Stimulated activated CD4-positive, alpha-beta T cell treated with anti-CD3 and anti-CD28 coated beads, Interleukin-12 subunit alpha, Interleukin-12 subunit beta, amount 100 ng/mL, for 4 hours (primary cell): ENCODE measurements at places on chromosomes 2 and 18.
A peak's percentile ranks its signal among the peaks of the same experiment; 100 is the strongest.

- no peak for DNase-seq
Measured at GRCh38 chr2:162243294-162243693, at the start of gene FAP. Gene FAP (minus strand): TSS chr2:162243445. CDS start chr2:162243327, 118 bp downstream.

DNA sequence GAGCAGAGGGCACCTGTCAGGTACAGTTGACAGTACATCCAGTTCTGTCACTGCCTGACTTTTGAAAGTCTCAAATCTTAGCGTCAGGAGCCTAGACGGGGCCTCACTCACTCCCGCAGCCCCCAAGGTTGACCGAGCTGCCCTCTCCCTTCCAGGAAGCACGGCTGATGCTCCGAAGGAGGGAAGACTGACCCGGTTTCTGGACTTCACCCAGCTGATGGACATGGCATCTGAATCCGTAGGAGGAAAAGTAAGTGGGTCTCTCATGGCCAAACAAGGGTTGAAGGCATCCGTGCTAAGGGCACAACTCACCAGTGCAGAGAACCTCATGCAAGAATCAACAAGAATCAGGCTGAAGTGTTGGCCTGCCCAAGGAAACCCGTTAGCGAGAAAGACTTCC is 12.9 kb downstream of the ALLC start:
- DNase-seq: no peak

GRCh38 chr2:159792599-159792998 is 5.4 kb downstream of the CD302 start:
- no peak for DNase-seq

DNA sequence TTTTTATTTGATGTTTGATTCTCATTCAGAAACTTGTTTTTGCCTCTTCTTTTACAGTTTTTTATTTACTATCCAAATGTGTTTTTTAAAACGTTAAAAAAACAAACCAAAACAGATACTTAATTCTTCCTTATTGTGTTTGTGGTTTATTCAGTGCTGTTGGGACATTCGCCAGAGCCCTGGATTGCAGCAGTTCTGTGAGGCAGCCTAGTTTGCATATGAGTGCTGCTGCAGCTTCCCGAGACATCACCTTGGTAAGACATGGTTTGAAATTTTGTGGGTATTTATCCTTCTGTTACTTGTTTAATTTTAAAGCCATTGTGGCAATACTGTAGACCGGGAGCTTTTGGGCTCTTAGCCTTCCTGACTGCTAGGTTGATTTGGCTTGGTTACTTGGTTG is 91.2 kb downstream of the MTA3 start:
- no peak for DNase-seq

GRCh38 chr2:181305301-181306123 is 151.7 kb upstream of the ITGA4 start:
- DNase-seq: no peak

DNA sequence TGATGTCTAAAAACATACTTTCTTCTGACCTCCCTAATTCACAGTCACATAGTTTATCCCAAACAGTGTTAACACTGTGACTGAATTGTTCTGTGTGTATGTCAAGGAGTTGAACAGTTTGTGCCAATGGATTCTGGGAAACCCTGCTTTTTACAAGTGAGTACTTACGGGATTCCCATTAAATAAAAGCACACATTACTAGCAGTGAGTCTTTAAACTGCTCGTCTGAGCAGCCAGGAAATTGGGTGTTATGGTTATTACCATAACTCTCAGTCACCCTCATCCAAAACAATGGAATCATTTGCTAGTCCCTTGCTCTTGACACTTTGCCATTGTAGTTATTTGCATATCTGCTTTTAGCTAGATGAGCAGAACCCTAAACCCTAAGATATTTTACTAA is 209.1 kb downstream of the ZNF385B start:
- DNase-seq: no peak

GRCh38 chr2:71949537-71949798 is 198.2 kb downstream of the CYP26B1 start:
- no peak for DNase-seq

DNA sequence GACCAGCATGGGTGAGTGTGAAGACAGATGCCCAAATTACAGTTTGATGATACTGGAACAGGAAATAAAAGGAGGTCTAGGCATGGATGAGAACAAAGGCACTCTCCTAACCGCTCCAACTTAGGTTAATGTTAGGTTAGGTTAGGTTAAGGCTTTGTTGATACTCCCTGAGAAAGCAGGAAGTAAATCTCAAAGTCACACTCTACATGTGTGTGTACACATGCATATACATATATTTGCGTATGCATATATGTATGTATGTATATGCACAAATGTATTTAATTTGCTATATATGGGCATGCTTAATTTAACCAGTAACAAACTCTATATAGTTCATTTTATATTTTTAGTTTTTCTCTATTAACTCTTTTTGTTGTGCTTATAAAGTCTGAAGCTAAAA is 139.3 kb downstream of the UPP2 start:
- no peak for DNase-seq

DNA sequence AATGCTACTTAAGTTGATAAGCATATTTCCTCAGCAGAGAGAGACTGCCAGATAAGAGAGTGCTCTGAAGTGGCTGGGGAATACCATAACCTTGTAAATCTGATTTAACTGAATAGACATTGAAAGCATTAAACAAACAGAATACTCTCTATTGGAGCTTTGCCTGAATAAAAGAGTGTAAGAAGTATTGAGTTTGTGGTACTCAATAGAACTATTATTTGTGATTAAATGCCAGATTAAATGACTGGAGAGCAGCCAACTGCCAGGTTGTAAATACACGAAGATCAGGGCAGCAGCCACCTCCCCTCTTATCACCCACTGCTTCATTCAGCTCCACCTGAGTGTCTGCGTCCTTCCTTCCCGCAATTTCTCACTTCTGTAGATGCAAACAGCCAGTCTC is 373.6 kb downstream of the DCDC2C start:
- no peak for DNase-seq

DNA sequence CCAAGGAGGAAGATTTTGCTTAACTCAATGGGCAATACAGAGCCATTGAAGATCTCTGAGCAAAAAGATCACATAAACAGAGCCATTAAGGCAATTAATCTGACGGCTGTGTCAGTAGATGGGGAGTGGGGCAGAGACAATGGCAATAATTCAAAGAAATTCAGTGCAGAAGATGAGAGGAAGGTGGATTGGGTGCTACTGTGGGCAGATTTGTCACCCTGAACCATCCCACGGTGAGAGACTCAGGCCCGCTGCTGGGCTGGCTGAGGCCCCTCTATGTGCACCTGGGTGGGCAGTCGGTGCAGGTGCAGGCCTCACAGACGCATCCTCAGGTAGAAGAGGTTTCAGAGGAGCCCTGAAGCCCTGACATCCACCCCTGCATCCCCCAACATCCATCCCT is 458.6 kb downstream of the EIPR1 start:
- no peak for DNase-seq

GRCh38 chr2:48531141-48531648 is 1.2 kb downstream of the STON1 start:
- no peak for DNase-seq

DNA sequence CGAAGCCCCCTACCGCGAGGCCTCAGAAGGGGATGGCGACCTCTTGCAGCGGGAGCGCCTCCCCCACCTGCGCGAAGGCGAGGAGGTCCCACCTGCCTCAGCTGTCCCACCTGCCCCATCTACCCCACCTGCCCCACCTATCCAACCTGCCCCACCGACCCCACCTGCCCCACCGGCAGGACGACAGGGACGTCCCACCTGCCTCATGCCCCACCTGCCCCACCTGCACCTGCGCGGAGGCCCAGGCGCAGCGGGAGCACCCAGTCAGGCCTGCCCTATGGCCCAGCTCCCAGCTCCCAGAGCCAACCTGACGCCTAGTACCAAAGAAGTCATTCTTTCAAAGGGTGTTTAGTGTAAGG is 489.1 kb upstream of the SMIM21 start:
- DNase-seq: no peak

- no peak for DNase-seq
Measured at GRCh38 chr2:129408570-129408969, 570.9 kb upstream of the RAB6C start.

GRCh38 chr18:44837482-44838180 is 156.9 kb downstream of the SETBP1 start:
- no peak for DNase-seq

DNA sequence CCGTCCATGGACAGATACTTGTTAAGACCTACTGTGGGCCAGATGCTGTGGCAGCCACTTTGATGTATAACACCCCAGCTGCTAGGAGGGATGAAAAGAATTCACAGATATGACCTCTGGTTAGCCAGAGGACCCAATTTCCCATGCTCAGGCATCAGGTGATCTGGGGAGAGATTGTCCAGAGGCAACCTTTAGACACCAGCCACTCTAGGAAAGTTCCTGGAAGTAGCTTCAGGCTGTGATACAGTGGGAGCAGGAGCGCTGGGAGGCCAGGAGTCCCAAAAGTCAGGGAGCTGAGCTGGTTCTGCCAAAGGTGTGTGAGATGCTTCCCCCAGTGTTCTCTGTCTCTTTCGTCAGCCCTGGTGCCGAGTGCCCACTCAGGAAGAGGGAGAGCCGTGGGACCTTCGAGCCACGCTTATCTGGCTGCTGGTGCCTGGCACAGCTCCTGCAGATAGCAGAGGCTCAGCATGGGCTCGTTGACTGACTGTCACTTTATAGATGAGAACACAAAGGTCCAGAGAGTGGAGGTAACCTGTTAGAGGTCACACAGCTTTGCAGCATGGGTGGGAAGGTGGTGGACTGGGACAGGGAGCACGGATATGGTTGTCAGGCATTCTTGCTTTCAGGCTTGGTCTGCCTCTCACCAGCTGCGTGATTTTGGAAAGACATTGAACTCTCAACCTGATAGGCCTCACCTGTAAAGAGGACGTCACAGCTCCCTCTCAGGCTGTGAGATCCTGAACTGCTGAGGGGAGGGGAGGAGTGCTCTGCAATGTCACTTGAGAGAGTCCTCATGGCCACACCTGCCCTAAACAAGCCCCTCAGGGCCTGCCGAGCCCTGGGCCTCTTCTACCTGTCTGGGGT is 7.8 kb upstream of the RALB start:
- no peak for DNase-seq

DNA sequence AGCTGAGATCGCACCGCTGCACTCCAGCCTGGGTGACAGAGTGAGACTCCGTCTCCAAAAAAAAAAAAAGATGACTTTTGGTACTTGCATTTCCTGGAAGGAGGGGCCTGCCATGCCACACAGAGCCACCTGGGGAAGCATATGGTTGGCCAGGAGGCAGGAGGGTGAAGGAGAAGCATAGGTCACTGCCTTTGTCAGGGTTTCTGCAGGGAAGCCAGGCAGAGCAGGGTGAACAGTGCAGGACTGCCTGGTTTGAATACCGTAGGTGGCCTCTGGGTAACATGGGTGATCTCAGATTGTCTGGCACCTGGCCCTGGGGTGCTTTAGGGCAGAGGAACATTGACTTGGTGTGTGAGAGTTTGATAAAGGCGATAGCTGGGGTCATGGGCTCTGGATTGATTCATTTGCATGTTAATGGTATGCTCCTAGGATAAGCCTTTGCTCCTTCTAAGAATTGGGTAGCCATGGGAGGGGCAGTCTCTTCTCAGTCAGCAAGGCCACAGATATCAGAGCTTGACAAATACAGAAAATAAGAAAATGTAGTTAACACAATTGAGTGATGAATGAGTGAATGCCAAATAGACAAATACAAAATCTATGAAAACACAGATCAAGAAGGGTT is 124.0 kb upstream of the SEC11C start:
- no peak for DNase-seq

- no peak for DNase-seq
Measured at GRCh38 chr2:102057502-102058292, 65.9 kb downstream of the IL1R2 start.

DNA sequence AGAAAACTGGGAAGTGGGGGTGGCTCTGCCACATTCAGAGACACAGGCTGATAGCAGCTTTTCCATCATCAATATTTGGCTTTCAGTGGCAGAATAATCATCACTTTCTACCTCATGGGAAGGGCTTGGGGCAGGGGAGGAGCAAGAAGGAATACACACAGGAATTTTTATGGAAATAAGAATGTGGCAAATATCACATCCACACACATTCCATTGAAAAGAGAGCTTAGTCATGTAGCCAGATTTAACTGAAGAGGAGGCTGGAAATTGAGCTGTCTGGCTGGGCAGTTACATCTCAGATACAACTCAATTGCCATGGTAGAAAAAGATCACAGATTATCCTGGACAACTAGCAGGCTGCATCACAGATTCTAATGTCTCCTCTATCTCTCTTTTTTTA is 1474.0 kb upstream of the ACVR2A start:
- no peak for DNase-seq

- DNase-seq: no peak
Measured at GRCh38 chr2:103789381-103790095, 1027.7 kb downstream of the TMEM182 start.

- no peak for DNase-seq
Measured at GRCh38 chr2:44188696-44189095, 20.0 kb downstream of the PPM1B start.

DNA sequence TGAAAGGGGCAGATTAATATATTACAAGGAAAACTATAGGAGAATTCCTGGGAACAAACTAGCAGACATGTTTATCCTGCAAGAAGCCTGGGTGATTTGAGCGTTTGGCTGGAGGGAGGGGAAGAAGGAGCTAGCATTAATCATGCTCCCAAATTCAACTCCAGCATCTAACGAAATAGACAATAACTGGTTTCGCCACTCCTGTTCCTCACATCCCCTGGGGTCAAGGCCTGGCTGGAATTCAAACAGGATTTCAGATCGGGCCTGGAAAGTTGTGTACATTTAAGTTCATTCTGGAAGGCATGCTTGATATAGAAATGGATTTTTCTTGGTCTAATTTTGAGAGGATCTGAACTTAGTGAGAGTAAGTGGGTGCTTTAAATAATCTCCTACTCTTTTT is 126.1 kb upstream of the CTAGE1 start:
- no peak for DNase-seq

DNA sequence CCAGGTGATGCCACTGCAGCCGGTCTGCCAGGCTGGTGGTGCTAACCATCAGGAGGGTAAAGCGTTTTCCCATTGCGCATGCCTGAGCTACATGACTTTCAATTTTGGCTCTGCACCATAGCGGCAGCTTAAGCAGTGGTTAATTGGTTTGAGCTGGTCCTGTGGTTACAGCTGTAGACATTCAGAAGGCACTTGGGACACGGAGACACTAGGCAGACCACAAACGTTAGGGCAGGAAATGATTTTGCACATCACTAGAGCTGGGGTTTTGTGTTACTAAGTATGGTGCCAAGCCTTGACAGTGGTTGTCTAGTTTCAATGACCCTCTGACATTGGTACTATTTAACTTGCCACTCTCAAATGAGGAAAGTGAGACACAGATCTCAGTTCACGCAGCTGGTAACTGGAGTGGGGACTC is 28.9 kb upstream of the CNOT11 start:
- peak; percentile 3 for DNase-seq

DNA sequence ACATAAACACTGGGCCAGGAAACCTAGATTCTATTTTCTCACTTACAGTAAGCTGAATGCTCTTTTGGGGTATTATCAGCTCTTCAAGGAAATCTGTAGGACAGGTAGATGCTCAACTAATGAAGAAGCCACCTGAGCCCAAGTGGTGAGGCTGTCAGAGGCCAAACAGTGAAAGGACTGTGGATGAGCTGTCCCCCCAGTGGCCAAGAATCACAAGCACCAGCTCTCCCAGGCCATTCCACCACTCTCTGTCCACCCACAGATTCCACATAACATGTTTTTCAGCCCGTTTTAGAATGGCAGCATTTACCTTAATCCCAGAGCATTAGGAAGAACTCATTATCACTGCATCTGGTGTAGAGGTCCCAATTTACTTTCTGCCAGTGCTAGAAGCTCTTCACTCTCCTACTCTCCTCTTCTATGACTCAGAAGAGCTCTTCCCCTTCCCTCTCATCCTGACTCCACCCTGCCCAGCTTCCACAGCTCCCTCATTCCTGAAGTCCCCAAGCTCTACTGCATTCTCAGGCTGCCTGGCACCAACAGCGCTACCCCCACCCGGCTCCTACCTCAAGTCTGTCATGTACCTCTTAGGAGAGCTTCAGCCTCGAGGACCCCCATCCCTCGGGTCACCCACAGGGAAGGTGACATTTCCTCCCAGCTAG is 43.8 kb upstream of the GORASP2 start:
- no peak for DNase-seq
